Heart left ventricle (tissue), 16 donors: ENCODE measurements at places on chromosomes 11 and 22. TPM values are rescaled to one million over a fixed set of nuclear protein-coding genes. Genes with fewer than 3 reads are reported as not detected.

DNA sequence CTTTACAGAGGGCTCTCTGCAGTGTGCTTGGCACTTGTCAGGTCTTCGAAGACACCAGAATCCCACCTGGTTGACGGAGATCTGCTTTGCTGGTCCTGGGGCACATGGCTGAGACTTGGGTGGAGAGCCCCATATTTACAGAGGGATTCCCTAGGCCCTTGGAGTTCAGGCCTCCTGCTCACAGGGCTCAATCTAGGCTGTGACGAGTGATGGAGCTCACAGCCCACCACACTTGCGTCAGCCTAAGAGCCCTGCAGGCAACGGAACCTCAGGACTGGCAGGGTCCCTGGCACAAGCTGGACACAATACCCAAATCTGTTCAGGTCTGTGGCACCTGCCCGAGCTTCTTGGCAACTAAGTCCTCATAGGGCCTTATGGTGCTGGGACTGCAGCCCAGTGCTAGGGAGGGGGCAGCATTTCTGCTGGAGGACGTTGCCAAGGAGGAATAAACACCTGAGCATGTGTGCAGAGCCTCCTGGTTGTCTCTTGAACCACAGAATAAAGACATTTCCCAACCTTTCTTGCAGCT is 59.1 kb downstream of the KCNC1 start:
- no peak overlapping the region for H3K4me3 ChIP-seq
- no peaks in the 10 kb centered on the region for H3K36me3 ChIP-seq
- no peaks in the 10 kb centered on the region for H3K27me3 ChIP-seq
- H3K27ac ChIP-seq = no peak overlapping the region

DNA sequence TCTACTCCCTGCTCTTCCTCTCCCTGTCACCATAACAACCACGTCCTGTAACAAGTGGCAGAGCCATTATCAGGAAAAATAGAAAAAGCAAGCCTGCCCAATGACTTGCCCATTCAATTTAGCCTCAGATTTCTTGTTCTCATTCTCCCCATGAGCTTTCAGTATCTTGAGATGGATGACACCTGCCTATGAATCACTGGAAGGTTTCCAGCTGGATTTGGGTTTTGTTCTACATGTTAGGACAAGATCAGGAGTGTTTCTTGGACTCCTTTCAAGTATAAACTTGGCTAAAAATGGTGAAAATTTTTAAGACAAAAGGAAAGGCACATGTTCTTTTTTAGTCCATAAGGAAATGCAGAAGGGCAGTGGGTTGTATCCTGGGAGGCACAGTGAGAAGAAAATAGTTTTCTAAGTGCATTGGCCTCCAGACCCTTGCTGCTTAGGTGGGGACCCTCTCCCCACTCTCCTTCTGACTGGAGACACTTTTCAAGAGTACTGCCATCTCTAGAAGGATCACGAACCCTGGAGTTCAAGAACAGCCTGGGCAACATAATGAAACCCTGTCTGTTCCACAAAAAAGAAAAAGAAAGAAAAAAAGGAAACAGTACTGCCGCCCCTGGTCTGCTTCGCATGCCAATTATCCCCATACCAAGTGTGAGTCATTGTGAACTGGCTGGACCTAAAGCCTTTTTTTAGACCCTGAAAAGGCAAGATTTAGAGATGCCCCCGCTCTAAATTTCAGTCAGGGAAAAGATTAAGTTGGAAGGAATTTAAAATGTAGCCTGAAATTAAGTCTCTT is 51.0 kb downstream of the MTNR1B start:
- DNase-seq = no peak
- no peaks in the 10 kb centered on the region for H3K27me3 ChIP-seq
- no peak overlapping the region for H3K27ac ChIP-seq
- no peak overlapping the region for H3K4me3 ChIP-seq
- H3K4me1 ChIP-seq = no peaks in the 10 kb centered on the region
- H3K36me3 ChIP-seq = no peaks in the 10 kb centered on the region

GRCh38 chr22:49746065-49746464 is 81.6 kb downstream of the BRD1 start:
- H3K27me3 ChIP-seq = no peaks in the 10 kb centered on the region
- no peaks in the 10 kb centered on the region for H3K36me3 ChIP-seq
- H3K4me1 ChIP-seq = no peaks in the 10 kb centered on the region
- H3K4me3 ChIP-seq = no peak overlapping the region
- no peak overlapping the region for H3K27ac ChIP-seq
- DNase-seq = no peak

DNA sequence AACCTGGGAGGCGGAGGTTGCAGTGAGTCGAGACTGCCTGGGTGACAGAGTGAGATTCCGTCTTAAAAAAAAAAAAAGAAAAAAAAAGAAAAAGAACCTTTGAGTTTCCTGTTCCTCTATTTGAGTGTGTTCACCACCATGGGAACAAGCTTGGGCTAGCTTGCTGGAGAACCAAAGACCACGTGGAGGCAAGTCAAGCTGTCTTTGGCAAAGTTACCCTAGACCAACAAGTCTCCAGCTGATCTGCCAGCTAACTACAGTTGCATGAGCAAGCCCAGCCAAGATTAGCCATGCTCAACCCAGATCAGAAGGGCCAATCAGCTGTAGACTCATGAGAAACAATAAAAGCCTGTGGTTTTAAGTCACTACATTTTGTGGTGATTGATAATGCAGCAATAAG is 29.7 kb downstream of the SLN start:
- H3K27me3 ChIP-seq = no peaks in the 10 kb centered on the region
- H3K4me1 ChIP-seq = no peaks in the 10 kb centered on the region
- no peak overlapping the region for H3K27ac ChIP-seq
- no peaks in the 10 kb centered on the region for H3K36me3 ChIP-seq

The OR52N4 gene
- polyA plus RNA-seq = not detected

DNA sequence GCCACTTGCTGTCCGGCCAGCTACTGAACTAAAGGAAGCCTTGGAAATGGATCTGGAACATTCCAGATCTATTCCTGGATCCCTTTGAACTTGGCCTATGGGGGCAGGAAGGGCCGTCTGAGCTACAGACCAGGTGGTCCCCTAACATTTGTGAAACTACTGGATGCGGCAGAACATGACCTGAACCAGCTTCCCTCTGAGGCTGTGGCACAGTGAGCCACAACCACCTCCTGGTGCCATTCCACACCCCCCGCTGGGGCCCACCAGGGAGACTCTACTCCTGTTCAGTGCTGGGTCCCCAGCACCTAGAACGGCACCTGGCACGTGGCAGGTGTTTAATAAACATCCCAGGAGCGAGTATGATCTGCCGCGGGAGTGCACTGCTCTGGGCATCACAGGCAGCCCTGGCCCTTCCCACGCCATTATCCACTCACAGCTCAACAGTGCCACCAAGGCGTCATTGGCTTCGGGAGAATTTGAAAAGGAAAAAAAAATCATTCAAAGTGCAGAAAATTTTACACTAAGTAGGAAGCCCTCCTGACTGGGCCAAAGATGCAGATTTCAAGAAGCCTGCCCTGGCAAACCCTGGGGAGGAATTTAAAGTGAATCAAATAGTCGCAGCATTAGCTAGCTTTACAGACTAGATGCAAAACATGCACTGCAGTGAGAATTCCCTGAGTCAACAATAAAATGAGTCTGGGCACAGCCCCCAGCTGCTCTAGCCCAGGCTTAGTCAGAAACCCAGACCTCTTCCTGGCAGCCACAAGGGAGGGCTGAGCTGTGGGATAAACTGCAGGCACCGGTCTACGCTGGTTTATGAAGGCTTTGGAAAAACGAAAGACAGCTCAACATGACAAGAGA is 14.3 kb upstream of the EFCAB6 start:
- H3K4me1 ChIP-seq = no peaks in the 10 kb centered on the region
- no peaks in the 10 kb centered on the region for H3K27me3 ChIP-seq
- H3K27ac ChIP-seq = no peak overlapping the region
- H3K4me3 ChIP-seq = no peak overlapping the region
- H3K36me3 ChIP-seq = no peaks in the 10 kb centered on the region
- DNase-seq = no peak

DNA sequence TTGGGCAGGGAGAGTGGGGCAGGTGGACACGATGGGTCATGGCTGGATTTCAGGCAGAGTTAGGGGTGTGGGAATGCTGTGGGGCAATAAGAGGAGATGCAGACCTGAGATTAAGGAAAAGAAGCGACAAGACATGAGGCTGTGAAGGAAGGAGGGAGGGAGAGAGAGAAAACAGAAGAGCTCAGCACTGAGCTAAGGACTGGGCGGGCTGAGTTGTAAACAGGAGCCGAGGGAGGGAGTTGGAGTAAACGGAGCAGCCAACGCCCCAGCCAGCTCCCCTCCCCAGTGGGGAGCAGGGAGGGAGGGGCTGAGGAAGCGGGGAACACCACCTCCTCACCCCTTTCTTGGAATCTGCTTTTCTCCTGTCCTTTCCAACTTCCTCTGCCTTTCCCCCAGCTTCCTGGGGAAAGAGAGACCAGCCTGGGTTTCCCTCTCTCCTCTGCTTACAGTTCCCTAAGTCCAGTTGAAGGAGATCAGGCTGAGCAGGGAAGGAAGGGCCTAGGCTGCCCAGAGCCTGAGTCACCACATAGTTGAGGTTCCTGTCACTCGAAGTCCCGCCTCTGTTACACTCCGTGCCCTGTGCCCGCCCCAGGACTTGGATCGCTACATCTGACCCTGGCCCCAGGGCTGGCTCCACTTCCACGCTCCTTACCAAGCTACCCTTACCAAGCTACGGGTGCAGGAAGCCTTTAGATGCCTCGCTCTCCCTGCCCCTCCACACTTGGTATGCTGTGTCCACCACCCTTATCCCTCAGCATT is 6.7 kb upstream of the AHNAK start:
- peak overlapping the region; percentile 93 for H3K27ac ChIP-seq
- no peaks in the 10 kb centered on the region for H3K27me3 ChIP-seq
- DNase-seq = peak; percentile 82
- H3K4me3 ChIP-seq = peak overlapping the region; percentile 8
- H3K36me3 ChIP-seq = peaks cover 6% of the 10 kb centered on the region

The RFPL2 gene
- polyA plus RNA-seq = not detected

DNA sequence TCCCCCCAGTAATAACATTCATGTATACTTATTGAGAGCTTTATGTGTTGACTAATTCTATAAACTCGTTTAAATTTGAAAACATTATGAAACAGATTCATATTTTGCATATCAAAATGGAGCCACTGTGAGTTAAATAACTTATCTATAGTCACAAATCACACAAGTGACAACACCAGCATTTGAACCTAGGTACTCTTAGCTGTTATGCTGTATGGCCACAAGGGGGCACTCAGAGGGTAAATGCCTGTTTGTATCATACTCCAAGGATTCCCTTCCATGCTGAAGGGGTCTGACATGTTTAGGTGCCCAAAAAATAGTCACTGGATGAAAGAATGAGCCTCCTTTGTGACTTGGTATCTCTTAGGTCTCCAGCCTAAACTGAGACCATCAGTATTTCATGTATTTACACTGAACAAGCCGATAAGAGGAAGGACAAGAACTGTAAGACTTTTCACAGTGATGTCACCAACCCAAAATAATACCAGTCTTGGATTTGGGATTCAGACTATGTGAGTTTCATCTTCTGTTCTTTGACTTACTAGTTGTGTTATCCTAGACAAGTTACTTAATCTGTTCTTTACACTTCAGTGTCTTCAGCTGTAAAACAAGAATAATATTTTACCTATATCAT is 12.2 kb upstream of the OR52D1 start:
- DNase-seq = no peak
- no peak overlapping the region for H3K27ac ChIP-seq
- H3K4me1 ChIP-seq = no peaks in the 10 kb centered on the region
- H3K27me3 ChIP-seq = no peaks in the 10 kb centered on the region
- no peak overlapping the region for H3K4me3 ChIP-seq
- H3K36me3 ChIP-seq = no peaks in the 10 kb centered on the region

The OR8G1 gene
- not detected for polyA plus RNA-seq

GRCh38 chr11:111788051-111788450 is 21.9 kb upstream of the PPP2R1B start:
- H3K27ac ChIP-seq = peak overlapping the region; percentile 89
- H3K4me3 ChIP-seq = no peak overlapping the region
- peak; percentile 44 for DNase-seq
- no peaks in the 10 kb centered on the region for H3K27me3 ChIP-seq
- peaks cover 8% of the 10 kb centered on the region for H3K4me1 ChIP-seq

The UBQLN3 gene
- not detected for polyA plus RNA-seq

The RNF121 gene
- 8.0 TPM for polyA plus RNA-seq

DNA sequence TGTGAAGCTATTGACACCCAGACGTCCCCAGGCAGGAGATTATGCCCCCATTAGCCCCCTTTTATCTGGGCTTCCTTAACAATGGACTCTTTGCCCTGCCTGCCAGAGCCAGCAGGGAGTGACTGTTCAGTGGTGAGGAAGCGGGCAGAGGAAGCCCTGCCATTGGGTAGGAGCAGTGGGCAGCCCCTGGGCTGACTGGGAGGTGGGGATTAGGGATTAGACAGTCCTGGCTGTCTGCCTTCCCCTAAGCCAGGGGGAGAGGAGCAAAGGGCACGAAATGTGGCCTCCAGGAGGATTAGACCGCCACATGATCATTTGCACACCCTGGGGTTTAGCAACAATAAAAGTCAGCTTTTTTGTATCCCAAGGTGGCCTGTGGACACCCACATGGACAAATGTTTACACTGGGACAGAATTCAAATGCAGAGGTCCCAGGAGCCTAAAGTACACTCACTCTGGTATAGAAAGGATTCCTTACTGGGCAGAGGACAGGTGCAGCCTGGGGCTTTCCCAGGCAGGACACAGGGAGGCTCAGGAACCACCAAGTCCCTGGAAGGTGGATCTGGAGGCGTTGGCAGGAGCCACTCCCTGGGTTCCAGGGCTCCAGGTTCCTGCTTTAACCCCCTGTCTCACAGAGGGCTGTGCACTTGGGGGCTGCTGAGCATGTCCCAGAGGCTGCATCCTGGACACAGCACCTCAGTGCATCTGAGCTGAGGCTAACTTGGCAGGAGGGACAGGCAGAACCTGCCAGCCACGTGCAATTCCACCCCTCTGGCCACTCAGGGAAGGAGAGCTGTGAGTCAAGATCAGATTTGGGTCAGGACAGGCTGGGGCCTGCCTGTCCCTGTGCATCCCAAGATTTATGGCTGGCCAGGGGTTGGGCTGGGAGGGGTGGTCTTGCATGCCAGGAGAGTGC is 2.1 kb downstream of the PNPLA3 start:
- H3K36me3 ChIP-seq = no peaks in the 10 kb centered on the region
- H3K4me3 ChIP-seq = no peak overlapping the region
- H3K4me1 ChIP-seq = peaks cover 7% of the 10 kb centered on the region
- no peak overlapping the region for H3K27ac ChIP-seq

The GAB4 gene
- not detected for polyA plus RNA-seq

The OR5I1 gene
- polyA plus RNA-seq = not detected

The OR10A2 gene
- not detected for polyA plus RNA-seq

GRCh38 chr11:2612884-2613571 is 86.8 kb downstream of the KCNQ1OT1 start:
- H3K27me3 ChIP-seq = no peaks in the 10 kb centered on the region
- no peak overlapping the region for H3K27ac ChIP-seq
- H3K36me3 ChIP-seq = no peaks in the 10 kb centered on the region
- DNase-seq = no peak
- H3K4me3 ChIP-seq = no peak overlapping the region
